Activated T-helper 2 cell treated with anti-CD3 and anti-CD28 coated beads, Interferon-gamma antibody, Interleukin-2, Interleukin-4, amounts not matched to agents 10 μg/mL and 5 μg/mL and 100 μg/mL, durations not matched to agents 14 hours and 24 hours and 36 hours (primary cell): ENCODE measurements at places on chromosomes 1 and 21. TPM values are rescaled to one million over a fixed set of nuclear protein-coding genes. Genes with fewer than 3 reads are reported as not detected.

DNA sequence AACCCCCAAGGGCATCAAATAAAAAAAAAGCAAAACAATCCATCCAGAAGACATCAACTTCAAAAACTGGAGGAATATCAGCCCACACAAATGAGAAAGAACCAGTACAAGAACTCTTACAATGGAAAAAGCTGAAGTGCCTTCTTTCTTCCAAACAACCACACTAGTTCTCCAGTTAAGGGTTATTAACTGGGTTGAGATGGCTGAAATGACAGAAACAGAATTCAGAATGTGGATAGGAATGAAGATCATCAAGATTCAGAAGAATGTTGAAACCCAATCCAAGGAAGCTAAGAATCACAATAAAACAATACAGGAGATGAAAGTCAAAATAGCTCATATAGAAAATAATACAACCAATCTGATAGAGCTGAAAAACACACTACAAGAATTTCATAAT, 104.5 kb downstream of the NME7 start:
- no peak for DNase-seq

GRCh38 chr1:179794669-179795068, 51.6 kb downstream of the FAM163A start:
- no peak for DNase-seq

CASQ2 gene
- total RNA-seq = not detected in 2 replicates

PTPN7 gene
- 388 and 398 TPM in 2 replicates for total RNA-seq

DNA sequence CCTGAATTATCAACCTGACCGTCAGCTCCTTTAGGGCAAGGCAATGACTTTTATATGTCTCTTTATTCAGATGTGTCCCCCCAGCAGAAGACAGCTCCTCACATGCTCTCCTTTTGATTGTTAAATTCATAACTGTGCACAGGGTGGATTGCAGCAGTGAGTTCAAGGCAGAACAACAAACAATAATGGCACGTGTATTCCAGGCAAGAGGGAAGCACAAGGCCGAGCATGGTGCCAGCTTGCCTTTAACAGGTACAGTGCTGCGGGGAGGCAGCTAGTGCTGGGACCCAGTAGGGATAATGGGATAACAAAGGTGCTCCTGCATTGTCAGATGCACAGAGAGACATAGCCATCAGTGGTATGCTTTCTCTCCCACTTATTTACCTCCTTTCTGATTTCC, 248.4 kb downstream of the RHOU start:
- no peak for DNase-seq

PADI2 gene
- 0.11 and 0.14 TPM in 2 replicates for total RNA-seq

DNA sequence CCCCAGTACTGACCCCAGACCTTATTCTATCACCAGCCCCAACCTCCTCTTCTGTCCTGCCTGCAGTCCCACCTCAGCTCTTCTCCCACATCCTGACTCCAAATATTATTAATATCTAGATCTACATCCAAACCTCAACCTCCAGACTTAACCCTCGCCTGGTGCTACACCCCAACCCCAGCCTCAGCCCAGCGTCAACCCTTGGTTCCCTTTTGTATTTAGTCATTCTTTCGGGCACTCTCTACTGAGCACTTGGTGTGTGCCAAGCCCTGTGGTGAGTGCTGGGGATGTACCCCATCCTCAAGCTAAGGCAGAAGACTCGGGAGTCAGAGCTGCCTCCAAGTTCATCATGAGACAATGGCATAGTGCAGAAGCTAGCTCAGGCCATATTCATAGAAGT, 1.1 kb downstream of the SHISAL2A start:
- DNase-seq = no peak

ATP1A2 gene
- not detected in 2 replicates for total RNA-seq

DNA sequence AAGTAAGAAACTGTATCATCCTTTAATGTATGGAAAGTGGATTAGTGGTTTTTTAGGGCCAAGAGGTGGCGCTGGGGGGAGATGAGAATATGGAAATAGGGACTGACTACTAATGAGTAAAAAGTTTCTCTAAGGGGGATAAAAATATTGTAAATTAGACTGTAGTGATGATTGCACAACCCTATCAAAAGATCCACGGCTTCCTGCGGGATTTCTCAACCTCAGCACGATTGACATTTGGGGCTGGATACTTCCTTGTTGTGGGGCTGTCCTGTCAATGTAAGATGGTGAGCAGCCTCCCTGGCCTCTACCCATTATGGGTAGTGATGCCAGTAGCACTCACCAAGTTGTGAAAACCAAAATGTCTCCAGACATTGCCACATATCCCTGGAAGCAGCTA, 36.0 kb upstream of the PRDM2 start:
- no peak for DNase-seq

DNA sequence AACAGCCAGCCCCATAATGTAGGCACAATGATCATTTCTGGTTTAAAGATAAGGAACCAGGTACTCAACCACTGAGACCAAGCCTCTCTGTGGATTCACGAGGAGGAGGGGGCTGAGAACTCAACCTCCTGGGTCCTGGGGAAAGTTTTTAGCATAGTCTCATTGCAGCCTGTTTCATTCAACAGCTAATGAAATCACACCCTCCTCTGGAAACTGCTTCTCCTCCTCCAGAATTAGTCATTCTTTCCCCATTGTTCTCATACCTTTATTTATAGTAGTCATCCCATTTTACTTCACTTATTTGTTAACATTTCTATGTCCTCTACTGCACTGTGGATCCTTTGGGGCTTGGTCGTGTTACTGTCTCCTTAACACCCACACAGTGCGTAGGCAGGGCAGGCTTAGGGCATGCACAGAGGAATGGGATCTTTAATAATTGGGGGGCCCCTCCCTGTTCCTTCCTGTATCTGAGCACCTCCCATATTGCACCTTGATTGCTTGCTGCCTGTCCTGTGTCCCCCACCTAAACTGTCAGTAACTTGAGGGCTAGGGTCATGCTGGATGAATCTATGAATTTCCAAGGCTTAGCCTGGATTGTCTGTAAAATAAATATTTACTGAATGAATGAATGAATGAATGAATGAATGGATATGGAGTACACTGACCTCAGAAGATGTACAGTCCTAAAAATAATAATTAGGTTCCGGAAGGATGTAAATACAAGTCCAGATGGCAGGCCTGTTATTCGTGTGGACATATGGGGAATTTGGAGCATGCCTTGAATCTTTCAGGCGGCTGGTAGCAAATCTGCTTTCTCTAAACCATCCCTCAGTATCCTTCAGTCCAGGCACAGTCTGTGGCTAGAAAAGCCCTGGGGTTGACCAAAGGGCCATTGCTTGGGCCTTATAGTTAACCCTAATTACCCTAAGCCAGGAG, 153.8 kb upstream of the HMGB4 start:
- no peak for DNase-seq

- DNase-seq = no peak
Observed at GRCh38 chr1:84272401-84272800, 29.1 kb upstream of the SAMD13 start.

DNA sequence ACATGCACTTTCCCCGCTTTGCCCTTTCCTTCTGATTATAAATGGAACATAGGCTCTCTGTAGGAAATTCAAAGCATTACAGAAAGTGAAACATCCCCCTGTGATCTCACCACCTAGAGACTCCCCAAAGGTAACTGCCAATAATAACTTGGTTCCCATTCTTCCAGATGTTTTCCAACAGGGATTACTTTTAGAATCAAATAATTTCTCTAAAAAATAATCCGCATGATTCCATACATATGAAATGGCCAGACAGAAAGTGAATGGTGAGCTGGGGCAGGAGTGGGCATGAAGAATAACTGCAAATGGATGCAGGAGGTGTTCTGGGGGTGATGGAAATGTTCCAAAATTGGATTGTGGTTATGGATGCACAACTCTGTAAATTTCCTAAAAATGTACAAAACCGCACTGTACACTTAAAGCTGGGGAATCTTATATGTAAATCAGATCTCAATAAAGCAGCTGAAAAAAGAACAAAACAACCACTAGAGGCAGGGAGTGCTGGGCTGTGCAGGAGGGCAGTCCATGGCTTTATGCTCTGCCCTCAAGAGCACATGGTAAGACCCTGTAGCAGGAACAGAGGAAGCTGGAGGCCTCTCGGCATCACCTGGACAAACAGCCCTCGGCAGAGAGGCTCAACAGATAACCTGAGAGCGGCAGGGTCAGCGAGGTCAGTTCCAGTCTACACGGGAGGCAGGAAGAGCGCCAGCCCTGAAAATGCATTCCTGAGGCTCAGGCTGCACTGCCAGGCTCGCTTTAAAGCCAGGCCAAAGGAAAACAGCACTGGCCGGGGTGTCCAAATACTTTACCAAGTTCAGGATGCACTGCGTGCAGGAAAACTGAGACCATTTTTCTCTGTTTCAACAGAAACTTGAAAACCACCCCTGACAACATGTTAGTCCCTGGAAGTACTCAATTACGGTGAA, 39.7 kb downstream of the CAPZB start:
- DNase-seq = no peak

MAD2L2 gene
- total RNA-seq = 77.1 and 78.0 TPM in 2 replicates

EDARADD gene
- 53.8 and 54.8 TPM in 2 replicates for total RNA-seq

GRCh38 chr1:155944444-155944799, 3.0 kb downstream of the RXFP4 start:
- DNase-seq = no peak

DNA sequence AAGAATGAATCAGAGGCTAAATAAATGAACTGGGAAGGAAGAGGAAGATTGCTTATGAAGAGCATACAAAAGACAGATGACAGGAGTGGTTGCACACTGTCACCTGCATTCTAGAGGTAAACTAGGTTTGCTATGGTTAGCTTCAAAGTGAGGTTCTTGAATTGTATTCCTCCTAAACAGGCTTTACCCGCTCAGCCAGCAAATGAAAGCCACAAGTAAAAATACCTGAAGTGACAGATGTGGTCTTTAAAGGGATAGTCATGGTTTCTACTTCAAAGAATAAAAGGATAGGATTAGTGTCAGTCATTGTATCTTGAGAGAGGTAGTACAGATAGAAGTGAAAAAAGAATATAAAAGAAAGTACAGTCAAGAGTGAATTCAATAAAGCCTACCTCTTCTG, 32.4 kb upstream of the PRDX6 start:
- DNase-seq = no peak

DNA sequence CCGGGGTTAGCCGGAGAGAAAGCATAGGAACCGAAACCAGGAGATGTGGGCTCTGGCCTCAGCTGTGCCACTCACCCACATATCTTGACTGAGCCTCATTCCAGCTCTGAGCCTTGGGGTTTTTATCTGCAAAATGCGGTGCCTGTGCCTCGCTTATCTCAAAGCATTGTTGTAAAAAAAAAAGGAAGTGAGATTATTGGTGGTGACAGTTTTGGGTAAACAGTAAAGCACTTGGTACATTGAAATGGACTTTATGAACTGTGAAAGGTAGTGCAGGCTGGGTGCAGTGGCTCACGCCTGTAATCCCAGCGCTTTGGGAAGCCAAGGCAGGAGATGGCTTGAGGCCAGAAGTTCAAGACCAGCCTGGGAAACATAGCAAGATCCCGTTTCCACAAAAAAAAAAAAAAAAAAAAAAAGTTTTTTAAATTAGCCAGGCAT, 3.8 kb downstream of the PTAFR start:
- peak; percentile 65 for DNase-seq

PARS2 gene
- total RNA-seq = 6.1 and 6.4 TPM in 2 replicates

DNA sequence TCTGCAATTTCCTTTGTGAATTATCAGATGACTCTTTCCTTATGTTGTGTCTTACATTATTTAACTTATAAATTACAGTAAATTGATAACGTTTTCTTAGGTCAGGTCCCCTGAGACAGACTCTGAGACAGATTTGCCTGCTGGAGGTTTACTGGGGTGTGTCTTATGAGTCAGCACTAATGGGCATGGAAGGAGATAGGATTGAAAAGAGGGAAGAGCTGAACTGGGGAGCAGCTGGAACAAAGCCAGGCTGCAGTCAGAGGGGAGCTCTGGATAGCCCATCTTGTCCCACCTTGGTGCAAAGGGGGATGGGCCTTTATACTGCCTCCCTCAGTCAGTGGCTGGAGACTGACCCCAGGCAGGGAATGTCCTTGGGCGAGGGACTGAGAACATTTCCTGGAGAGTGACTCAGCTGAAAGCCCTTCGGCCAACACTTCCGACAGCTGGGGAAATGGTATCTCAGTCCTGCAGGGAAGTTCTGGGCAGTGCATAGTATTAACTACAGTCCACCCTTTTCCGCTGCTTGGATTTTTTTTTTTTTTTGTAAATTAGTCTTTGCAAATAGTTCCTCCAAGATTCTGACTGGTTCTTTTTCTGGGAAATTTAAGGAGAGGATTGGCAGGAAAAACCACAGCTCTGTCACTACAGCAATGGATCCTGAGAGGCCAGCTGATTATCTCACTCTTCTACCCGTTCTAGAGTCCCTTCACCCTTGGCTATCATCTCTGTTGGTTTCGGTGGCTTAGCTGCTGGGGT, 39.1 kb upstream of the CDC42BPA start:
- DNase-seq = no peak

DNA sequence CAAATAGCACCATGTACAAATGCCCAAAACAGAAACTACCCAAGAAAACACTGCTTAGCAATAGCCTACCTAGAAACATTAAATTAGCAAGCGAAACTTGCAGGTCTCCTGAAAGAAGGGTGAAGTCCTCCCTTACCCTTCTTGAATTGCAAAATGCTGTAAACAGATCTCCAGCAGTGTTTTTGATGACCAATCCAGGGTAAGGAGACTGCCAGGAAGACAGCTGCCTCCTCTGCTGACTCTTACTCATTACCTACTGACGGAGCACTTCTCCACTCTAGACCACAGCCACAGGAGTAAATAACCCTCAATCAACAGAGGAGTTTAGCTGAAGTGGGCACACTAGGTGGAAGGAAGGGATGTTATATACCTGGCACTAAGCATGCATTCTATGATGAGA, 32.2 kb upstream of the GADD45A start:
- DNase-seq = no peak

GRCh38 chr1:235642011-235642942, 7.3 kb downstream of the GNG4 start:
- DNase-seq = peak; percentile 75

RAB42 gene
- total RNA-seq = 0.34 TPM in 2 replicates

SLAMF7 gene
- total RNA-seq = 4.1 and 5.5 TPM in 2 replicates

DNA sequence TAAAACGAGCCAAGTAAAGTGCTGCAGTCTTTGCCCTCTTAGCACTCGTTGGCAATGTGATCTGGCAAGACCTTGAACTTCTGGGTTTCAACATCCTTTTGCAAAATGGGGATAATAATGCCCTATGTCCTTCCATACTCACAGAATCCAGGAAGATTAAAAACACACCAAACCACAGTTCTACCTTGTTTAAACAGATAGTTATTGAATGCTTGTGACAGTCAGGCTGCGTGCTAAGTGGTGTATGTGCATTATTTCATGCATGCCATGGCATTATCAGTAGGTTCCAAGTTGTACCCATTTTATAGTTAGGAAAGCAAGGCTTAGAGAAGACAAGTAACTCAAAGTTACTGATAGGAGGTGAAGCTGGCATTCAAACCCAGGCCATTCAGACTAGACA, 308.6 kb upstream of the PROX1 start:
- DNase-seq = no peak

SHISAL2A gene
- total RNA-seq = 1.9 and 2.5 TPM in 2 replicates

- DNase-seq = no peak
Observed at GRCh38 chr21:14273736-14274538, 58.0 kb downstream of the RBM11 start.

GRCh38 chr1:12067900-12068821, 5.1 kb downstream of the TNFRSF8 start:
- DNase-seq = peak; percentile 44

SYDE2 gene
- 1.9 and 2.1 TPM in 2 replicates for total RNA-seq

IVL gene
- total RNA-seq = not detected in 2 replicates

CFHR4 gene
- not detected in 2 replicates for total RNA-seq

- DNase-seq = no peak
Observed at GRCh38 chr1:42419126-42419821, 36.5 kb downstream of the ZMYND12 start.
